ENCODE measurements at places on chromosomes 4 and X.

DNA sequence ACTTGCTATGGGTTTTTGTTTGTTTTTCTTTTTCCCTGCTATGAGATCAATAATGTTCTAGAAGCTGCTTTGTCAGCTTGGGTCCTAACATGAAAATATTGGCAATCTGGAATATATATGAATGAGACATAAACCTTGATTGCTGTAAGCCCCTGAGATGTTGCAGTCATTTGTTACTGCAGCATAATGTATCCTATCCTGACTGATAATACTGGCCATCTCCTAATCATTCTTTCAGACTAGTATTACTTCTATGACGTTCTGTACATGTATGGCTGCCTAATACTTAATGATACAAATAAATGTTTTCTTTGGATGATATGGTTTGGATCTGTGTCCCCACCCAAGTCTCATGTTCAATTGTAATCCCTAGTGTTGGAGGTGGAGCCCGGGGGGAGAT is 19.3 kb upstream of the SLAIN2 start:
- DNase-seq, result no peak

DNA sequence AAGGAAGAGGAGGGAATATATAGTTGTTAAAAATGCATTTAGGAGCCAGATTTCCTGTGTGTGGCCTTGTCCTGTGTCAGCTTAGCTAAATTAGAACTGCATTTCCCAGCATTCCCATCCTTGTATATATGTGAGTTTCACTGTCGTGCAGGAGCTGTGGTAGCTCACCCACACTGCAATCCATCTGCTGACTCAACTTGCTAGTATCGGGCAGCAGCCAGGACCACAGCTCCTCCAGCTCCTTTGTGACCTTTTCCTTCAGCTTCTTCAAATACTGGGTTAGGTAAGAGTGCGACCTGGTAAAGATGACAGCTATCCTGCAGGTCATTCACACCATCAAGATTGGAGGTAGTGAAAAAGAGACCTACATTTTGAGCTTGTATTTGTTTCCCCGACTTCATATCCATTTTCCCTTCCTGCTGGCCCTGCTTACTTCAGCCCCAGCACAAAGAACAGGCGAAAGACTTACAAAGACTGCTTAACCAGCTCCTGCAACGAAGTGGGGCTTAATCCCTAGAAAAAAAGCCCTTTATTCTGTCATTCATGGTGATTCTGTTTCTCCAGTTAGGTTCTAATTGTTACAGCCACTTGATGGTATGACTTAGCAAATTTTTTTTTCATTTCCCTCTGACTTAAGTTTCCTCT is 11.4 kb downstream of the ASIC5 start:
- peak; percentile 32 for DNase-seq

DNA sequence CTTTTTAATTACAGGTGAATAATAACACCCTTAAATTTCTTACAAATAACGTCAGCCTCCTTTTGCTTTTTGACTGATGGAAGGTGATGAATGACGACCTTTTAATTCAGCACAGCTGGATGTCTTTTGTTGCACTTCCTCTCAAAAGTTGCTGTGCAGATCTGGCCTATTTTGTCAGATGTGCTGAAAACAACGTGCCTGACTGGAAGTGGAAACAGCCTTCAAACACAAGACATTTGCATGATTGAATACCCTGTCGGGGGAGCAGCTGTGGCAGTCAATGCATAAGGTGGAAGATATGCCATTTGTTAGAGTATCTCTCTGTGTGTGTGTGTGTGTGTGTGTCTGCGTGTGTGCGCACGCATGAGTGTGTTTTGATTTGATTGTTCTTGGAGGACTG is 579.7 kb downstream of the SPRY1 start:
- DNase-seq, result no peak

GRCh38 chr4:40719008-40719623 is 30.6 kb upstream of the NSUN7 start:
- DNase-seq, result peak; percentile 79
